CD8-positive, alpha-beta memory T cell (primary cell): ENCODE measurements at places on chromosomes 4 and X. TPM values are rescaled to one million over a fixed set of nuclear protein-coding genes. Genes with fewer than 3 reads are reported as not detected.

The CCSER1 gene
- not detected for total RNA-seq

The ANKRD37 gene
- total RNA-seq, result 16.1 TPM

The PABPC1L2B gene
- total RNA-seq, result not detected

The CLDN34 gene
- not detected for total RNA-seq

The LRPAP1 gene
- 94.9 TPM for total RNA-seq

The NKX3-2 gene
- total RNA-seq, result not detected

The KLHL4 gene
- 0.28 TPM for total RNA-seq

The SH3D19 gene
- not detected for total RNA-seq

The TBC1D1 gene
- total RNA-seq, result 76.1 TPM

The EVC gene
- 2.3 TPM for total RNA-seq

The UGT2B15 gene
- not detected for total RNA-seq

The TMEM31 gene
- not detected for total RNA-seq

The FOXR2 gene
- not detected for total RNA-seq

The TSPAN7 gene
- total RNA-seq, result 0.18 TPM

The CFAP99 gene
- 0.07 TPM for total RNA-seq

The CXCR3 gene
- 69.3 TPM for total RNA-seq

The L1CAM gene
- 0.79 TPM for total RNA-seq

The IQCM gene
- total RNA-seq, result not detected

The HTN3 gene
- total RNA-seq, result not detected

The CDX4 gene
- not detected for total RNA-seq

The G3BP2 gene
- total RNA-seq, result 195 TPM

The PLAC8 gene
- 19.7 TPM for total RNA-seq

The SFRP2 gene
- 0.11 TPM for total RNA-seq

The F8A2 gene
- not detected for total RNA-seq

The VCX3B gene
- total RNA-seq, result not detected

The CTAG1A gene
- not detected for total RNA-seq
